ENCODE measurements at places on chromosomes 2 and 18. TPM values are rescaled to one million over a fixed set of nuclear protein-coding genes. Genes with fewer than 3 reads are reported as not detected.

The ABCG8 gene
- total RNA-seq: not detected

- DNase-seq: no peak
Measured at GRCh38 chr2:47061944-47062678, 93.0 kb downstream of the STPG4 start.

- DNase-seq: no peak
Measured at GRCh38 chr2:180614776-180615175, 365.6 kb upstream of the UBE2E3 start.

GRCh38 chr2:86477349-86477748 lies 36.2 kb downstream of the KDM3A start:
- no peak for DNase-seq

- no peak for DNase-seq
Measured at GRCh38 chr18:33906046-33906445, 318.7 kb downstream of the NOL4 start.

- DNase-seq: no peak
Measured at GRCh38 chr18:70405052-70405451, 116.2 kb downstream of the SOCS6 start.

Data from B cell (primary cell).